ENCODE measurements at places on chromosomes 1 and 21. TPM values are rescaled to one million over a fixed set of nuclear protein-coding genes. Genes with fewer than 3 reads are reported as not detected.
A peak's percentile ranks its signal among the peaks of the same experiment; 100 is the strongest.

DNA sequence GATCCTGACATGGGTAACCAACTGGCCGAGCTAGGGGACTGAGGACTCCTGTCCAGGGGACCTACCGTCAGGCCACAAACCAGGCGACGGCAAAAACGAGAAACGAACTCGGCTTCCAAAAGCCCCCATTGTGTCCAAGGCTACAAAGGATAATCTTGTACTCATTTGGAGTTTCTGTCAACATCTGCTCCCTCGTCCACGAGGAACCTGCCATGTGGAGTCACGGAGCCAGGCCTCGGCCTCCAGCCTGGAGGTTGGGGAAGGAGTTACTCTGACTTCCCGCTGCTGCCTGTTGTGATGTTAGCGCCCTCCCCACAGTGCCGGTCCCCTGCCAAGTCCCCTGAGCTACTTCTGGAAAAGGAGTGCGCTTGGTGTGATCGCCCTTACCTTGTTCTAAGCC, 7.3 kb downstream of the KRTAP10-1 start:
- H3K4me3 ChIP-seq: no peak overlapping the region
- no peak overlapping the region for H3K27ac ChIP-seq
- no peaks in the 10 kb centered on the region for H3K36me3 ChIP-seq
- H3K27me3 ChIP-seq: no peaks in the 10 kb centered on the region
- no peak for DNase-seq
- H3K4me1 ChIP-seq: no peaks in the 10 kb centered on the region

DNA sequence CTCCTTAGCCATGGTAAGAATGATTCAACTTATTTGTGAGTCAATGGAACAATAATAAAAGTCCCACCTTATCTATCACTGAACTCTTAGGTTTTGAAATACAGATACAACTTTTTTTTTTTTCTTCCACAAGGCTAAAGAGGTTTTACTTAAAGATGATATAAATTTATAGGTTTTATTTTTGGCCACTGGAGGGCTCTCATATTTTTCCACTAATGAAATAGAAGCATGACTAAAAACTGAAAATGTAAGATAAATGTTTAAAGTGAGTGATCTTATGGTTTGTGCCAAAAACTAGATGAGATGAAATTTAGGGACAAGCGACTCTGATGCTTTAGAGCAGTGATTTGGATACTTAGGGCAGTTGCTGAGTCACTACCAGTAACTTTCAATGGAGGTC, 499.0 kb downstream of the NUF2 start:
- H3K4me1 ChIP-seq: no peaks in the 10 kb centered on the region
- H3K36me3 ChIP-seq: no peaks in the 10 kb centered on the region
- no peak overlapping the region for H3K4me3 ChIP-seq
- DNase-seq: no peak
- H3K27me3 ChIP-seq: no peaks in the 10 kb centered on the region

DNA sequence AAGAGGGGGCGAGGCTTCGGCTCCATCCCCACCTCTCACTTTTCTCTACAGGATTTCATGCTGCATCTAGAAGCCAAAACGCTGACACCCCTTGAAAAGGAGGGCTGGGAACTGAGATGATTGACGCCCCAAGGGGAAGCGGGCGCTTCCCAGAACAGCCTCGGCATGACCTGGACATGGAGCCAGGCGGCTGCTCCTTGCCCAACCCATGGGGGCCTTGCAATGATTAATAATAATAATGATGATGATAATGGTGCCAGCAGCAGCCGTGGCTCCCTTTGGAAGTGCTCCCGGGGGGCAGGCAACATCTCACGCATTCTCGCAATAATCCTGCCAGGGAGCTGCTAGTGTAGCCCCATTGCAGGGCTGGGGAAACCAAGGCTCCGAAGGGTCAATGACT, 78.2 kb downstream of the RAP1GAP start:
- H3K4me1 ChIP-seq: no peaks in the 10 kb centered on the region
- DNase-seq: no peak
- H3K4me3 ChIP-seq: no peak overlapping the region
- H3K27me3 ChIP-seq: no peaks in the 10 kb centered on the region
- H3K27ac ChIP-seq: no peak overlapping the region
- no peaks in the 10 kb centered on the region for H3K36me3 ChIP-seq

DNA sequence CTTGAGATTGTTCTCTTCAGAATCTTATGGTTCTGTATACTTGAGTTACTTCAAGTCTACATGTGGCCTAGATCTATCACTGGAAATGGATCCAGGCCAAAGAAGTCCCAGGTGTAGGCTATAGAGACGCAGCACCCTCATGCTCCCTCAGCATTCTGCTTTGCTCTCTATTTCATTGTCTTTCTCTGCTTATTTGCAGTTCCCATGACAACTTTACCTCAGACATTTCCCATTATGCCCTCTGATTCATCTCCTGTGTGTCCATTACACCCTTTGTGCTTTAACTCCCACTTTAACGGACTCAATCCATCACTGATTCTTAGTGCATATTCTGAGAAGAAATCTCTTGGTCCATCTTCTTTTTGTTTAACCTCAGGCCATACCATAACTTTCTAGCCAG, 236.9 kb upstream of the NRIP1 start:
- no peak overlapping the region for H3K4me3 ChIP-seq
- no peaks in the 10 kb centered on the region for H3K4me1 ChIP-seq
- H3K27me3 ChIP-seq: no peaks in the 10 kb centered on the region
- H3K27ac ChIP-seq: no peak overlapping the region
- DNase-seq: no peak
- H3K36me3 ChIP-seq: no peaks in the 10 kb centered on the region

DNA sequence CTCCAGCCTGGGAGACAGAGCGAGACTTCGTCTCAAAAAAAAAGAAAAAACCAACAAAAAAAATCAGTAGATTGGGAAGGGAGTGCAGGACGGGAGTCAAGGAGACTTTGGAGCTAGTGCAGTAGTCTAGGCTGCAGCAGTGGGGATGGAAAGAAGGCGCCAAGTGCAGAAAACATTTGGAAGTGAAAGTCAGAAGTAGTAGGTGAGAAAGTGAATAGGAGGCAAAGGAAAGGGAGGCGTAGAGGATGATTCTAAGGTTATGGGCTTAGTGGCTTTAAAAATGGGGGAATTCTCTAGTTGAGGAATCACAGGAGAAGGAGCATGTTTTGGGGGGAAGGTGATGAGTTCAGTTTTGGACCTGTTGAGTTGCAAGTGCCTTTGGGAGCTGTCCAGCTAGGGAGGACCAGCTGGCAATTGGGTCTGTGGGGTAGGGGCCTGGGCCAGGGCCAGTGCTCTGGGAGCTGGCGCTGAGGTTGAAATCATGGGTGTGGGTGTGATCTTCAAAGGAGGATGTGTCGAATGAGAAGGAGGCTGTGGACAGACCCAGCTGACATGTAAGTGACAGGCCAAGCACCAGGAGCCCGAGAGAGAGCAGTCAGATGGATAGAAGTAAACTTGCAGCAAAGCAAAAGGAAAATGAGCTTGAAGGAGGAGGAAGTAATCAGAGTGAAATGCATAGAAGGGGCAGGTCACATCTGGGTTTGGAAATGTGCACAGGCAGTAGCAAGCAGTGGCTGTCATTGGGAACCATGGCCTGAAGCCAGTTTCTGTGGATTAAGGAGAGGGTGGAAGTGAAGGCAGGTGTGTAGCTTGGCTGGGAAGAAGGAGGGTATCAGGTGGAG, 15.8 kb downstream of the TMCC2 start:
- DNase-seq: no peak
- no peak overlapping the region for H3K27ac ChIP-seq
- no peaks in the 10 kb centered on the region for H3K27me3 ChIP-seq
- peaks cover 2% of the 10 kb centered on the region for H3K4me1 ChIP-seq
- H3K4me3 ChIP-seq: no peak overlapping the region

GRCh38 chr1:78839704-78840277, 166.7 kb downstream of the ADGRL4 start:
- DNase-seq: no peak
- H3K4me3 ChIP-seq: no peak overlapping the region
- H3K4me1 ChIP-seq: no peaks in the 10 kb centered on the region
- no peaks in the 10 kb centered on the region for H3K36me3 ChIP-seq
- no peaks in the 10 kb centered on the region for H3K27me3 ChIP-seq

GRCh38 chr1:29498126-29499103, 262.1 kb downstream of the PTPRU start:
- H3K27ac ChIP-seq: no peak overlapping the region
- no peaks in the 10 kb centered on the region for H3K36me3 ChIP-seq
- peaks cover 8% of the 10 kb centered on the region for H3K27me3 ChIP-seq
- no peak for DNase-seq

DNA sequence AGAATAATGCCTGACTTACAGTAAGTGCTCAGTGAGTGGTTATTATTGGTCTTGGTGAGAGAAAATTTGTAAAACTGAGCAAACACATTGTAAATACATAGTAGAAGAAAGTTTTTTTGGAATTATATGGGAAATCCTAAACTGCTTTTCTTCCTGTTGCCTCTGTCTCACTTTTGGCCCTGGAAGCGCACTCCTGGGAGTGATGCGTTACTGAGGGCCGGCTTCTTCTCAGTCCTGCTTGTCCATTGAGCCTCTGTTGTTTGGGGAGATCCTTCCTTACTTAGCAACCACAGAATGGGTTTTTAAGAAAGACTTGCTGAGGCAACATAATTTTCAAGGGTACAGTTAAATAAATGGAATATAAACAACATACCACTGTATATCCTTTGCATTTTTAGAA, 166.0 kb downstream of the EDEM3 start:
- H3K36me3 ChIP-seq: no peaks in the 10 kb centered on the region
- no peaks in the 10 kb centered on the region for H3K27me3 ChIP-seq
- DNase-seq: no peak
- H3K4me3 ChIP-seq: no peak overlapping the region

DNA sequence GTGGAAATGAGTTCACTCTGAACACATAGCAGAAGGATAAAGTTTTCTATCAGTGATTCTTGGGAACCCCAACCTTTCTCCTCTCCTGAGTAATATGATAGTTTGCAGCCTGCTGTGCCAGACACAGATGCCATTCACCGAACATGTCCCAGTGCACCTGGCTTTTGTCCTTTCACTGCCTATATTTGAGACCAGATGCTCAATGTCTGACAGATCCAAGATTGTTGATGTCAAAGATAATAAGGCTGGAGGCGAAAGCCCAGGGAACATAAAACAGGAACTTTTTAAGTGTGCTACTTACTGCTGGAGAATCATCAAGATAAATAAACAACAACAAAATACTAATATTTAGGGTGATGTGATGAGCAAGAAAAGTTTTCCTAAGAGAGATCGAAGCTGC, 139.3 kb downstream of the TIAM1 start:
- H3K27ac ChIP-seq: no peak overlapping the region
- DNase-seq: no peak
- H3K36me3 ChIP-seq: no peaks in the 10 kb centered on the region

- H3K27ac ChIP-seq: no peak overlapping the region
- H3K27me3 ChIP-seq: no peaks in the 10 kb centered on the region
- no peak overlapping the region for H3K4me3 ChIP-seq
- peaks cover 28% of the 10 kb centered on the region for H3K36me3 ChIP-seq
Measured at GRCh38 chr1:224289396-224289795, 40.6 kb downstream of the NVL start.

DNA sequence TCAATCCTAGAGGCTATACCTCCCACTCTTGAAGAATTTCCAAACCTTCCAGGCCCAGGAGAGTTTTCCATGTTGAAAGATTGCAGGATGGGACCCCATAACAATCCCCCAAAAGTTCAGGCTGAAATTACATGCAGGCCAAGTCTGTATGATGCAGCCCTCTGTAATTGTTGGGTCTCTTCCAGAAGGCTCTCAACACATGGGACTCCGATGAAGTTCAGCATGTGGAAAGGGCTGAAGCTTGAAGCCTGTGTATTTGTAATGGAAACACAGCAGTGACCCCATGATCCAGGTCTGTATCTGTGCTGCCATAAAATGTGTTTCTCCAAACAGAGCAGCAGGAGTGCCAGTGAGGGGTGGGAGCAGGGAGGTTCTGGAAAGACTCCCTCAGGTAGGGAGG, 202.5 kb upstream of the LYPLAL1 start:
- H3K4me1 ChIP-seq: no peaks in the 10 kb centered on the region
- no peak overlapping the region for H3K4me3 ChIP-seq
- no peak for DNase-seq
- H3K27me3 ChIP-seq: no peaks in the 10 kb centered on the region

DNA sequence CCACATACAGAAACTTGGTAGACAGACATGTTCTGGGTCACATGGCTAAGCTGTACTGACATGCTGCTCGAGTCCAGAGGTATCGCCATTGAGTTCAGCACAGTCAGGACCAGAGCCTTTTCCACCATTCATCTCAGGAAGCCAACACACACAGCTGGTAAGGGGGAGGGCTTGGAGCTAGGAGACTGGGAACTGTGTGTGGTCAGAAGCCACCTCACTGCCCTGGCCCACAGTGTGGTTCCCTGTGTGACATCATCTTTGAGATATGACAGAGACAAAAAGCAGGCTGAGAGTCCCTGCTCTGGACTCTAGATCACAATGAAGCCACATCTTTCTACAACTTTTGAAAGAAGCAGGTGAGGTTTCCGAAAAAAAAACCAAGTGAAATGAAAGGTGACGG, 107.2 kb downstream of the SIM2 start:
- H3K36me3 ChIP-seq: no peaks in the 10 kb centered on the region
- no peaks in the 10 kb centered on the region for H3K27me3 ChIP-seq
- no peak overlapping the region for H3K4me3 ChIP-seq
- no peak for DNase-seq

- no peak overlapping the region for H3K27ac ChIP-seq
- no peaks in the 10 kb centered on the region for H3K27me3 ChIP-seq
- no peak overlapping the region for H3K4me3 ChIP-seq
- DNase-seq: no peak
- H3K36me3 ChIP-seq: no peaks in the 10 kb centered on the region
Measured at GRCh38 chr21:44391345-44392091, 38.1 kb downstream of the TRPM2 start.

GRCh38 chr1:234725177-234726132, 115.5 kb upstream of the IRF2BP2 start:
- peak overlapping the region; percentile 94 for H3K27ac ChIP-seq
- no peak overlapping the region for H3K4me3 ChIP-seq
- no peaks in the 10 kb centered on the region for H3K36me3 ChIP-seq
- no peaks in the 10 kb centered on the region for H3K27me3 ChIP-seq

- peaks cover 7% of the 10 kb centered on the region for H3K27me3 ChIP-seq
- no peaks in the 10 kb centered on the region for H3K36me3 ChIP-seq
- DNase-seq: no peak
- H3K4me1 ChIP-seq: no peaks in the 10 kb centered on the region
Measured at GRCh38 chr1:25644962-25645361, 28.4 kb downstream of the MAN1C1 start.

MCOLN2 gene
- 106 TPM for polyA plus RNA-seq

CA6 gene
- not detected for polyA plus RNA-seq

SETD4 gene
- 23.7 TPM for polyA plus RNA-seq

SERINC2 gene
- 0.72 TPM for polyA plus RNA-seq

SLC66A1 gene
- 12.8 TPM for polyA plus RNA-seq

ZSCAN20 gene
- polyA plus RNA-seq: 1.8 TPM

RGSL1 gene
- polyA plus RNA-seq: 0.28 TPM

FCRL4 gene
- polyA plus RNA-seq: not detected

RGS13 gene
- polyA plus RNA-seq: not detected

SDC3 gene
- polyA plus RNA-seq: not detected

Data from GM12878 (cell line).